ENCODE measurements at places on chromosomes 7 and 10. TPM values are rescaled to one million over a fixed set of nuclear protein-coding genes. Genes with fewer than 3 reads are reported as not detected.

- no peak for DNase-seq
Measured at GRCh38 chr7:457814-458510, 61.7 kb downstream of the PDGFA start.

NUTM2E gene
- 1.3 TPM for total RNA-seq

GRCh38 chr10:70735161-70735560 is 50.0 kb downstream of the TBATA start:
- DNase-seq = no peak

- DNase-seq = no peak
Measured at GRCh38 chr10:6101181-6101580, 12.3 kb downstream of the RBM17 start.

CAV1 gene
- 1.4 TPM for total RNA-seq

ST8SIA6 gene
- 3.2 TPM for total RNA-seq

TRIM24 gene
- total RNA-seq = 17.1 TPM

- DNase-seq = no peak
Measured at GRCh38 chr7:84058311-84059076, 136.1 kb downstream of the SEMA3A start.

GATAD1 gene
- 28.4 TPM for total RNA-seq

Measured in T-cell (primary cell).